Endothelial cell of umbilical vein (primary cell): ENCODE measurements at places on chromosomes 11 and 22.

DNA sequence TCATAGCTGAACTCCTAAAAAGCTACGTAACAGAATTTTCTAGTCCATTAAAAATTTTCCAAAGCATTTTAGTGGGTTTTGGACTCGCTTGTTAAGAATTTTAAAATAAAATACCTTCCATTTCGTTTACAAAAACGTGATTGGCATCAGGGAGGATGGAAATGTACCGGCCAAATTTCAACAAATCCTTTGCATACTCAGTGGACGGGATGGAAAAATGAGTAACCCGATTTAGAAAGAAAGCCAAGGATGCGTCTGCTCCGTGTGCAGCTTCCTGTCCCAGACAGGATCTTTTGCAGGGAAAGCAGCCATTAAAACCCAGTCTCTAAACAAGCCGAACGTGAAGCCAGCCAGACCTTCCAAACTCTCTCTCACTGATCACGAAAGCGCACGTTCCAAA is 15.6 kb downstream of the TMEM184B start:
- peak; percentile 72 for DNase-seq

DNA sequence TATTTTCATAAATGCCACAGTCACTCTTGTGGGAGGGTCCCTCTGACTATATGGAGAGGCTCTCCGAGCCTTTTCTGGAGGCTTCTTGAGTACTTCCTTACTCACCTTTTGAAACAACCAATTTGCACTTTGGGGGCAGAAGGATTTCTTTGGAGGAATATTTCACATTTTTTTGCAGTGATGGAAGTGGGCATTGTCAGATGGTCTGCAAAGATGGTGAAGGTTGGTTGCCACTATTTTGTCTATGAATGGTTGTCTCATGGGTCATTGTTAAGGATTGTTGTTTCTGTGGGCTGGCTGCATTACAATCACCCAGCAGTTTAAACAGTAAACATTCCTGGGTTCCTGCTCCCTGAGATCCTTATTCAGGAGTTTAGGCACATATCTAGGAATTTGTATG is 388.2 kb downstream of the TMEM135 start:
- DNase-seq: no peak

GRCh38 chr22:18035751-18036150 is 11.4 kb upstream of the MICAL3 start:
- no peak for DNase-seq

DNA sequence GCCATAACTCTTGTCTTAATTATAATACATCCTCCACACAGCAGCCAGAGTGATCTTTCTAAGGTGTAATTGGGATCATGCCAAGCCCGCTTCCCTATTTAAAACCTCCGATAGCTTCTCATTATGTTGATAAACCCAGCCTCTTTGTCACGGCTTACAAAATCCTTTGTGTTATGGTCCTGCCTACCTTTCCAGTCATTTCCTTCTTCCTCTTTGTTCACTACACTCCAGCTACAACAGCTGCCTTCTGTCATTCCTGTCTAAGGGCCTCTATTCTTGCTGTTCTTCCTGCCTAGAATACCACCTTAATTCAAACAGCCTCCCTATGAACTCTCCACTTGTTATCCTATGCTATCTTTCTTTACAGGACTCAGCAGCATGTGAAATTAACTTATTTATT is 70.6 kb upstream of the CAPRIN1 start:
- DNase-seq: peak; percentile 46

- no peak for DNase-seq
These were observed 469.9 kb downstream of the GUCY1A2 start for GRCh38 chr11:106548406-106548805.

DNA sequence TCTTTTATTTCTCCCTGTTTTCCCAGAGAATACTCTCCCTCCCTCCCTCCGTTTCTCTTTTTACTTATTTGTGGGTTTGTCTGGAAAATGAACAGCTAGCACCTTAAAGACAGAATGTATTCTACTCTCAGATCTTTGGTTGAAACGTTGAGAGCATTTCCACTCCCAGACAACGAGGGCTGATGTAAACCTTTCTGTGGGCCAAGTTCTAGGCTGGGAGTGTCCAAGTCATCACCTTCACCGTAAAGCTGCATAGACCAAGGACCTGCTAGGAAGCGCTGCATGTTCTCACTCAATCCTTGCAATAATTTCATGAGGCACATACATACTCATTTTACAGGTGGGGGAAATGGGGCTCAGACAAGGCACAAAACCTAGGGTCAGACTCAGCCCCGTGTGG is 32.4 kb downstream of the MYH9 start:
- DNase-seq: no peak

DNA sequence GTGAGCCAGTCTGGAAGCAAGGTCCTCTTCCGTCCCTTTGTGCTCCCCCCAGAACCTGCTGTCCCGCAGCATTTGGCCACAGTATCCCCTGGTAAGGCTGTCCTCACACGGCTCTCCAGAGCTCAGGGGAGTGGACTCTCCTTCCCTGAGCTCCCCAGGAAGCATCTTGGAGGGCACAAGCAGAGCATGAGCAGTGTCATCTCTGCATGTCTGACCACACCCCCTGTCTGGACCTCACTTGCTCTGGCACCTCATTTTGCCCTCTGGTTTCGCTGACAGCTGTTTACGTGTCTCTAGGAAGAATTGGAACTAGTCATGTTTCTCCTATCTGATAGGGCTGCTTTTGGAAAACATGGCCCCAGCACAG is 15.5 kb downstream of the DCPS start:
- DNase-seq: no peak
